Activated CD4-positive, alpha-beta memory T cell treated with anti-CD3 and anti-CD28 coated beads for 36 hours (primary cell): ENCODE measurements at places on chromosomes 7 and 10. TPM values are rescaled to one million over a fixed set of nuclear protein-coding genes. Genes with fewer than 3 reads are reported as not detected.

DNA sequence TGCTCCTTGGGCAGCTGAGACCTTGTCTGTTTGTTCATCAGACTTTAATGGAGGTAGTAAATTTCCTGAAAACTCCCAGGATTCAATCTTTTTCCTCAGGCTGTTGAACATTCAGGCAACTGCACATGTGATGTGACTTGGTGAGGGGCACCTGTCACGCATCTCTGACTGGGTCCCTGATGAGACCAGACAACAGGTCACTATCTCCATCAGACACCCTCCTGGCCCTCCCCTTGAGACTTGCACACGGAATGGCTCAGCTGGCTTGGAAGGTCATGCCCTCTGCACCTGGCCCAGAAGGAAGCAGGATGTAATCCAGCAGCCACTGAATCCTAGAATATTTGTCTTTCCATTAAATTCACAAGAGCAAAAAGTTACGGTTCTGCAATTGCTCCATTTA is 15.9 kb downstream of the AQP1 start:
- no peak for DNase-seq

GRCh38 chr10:84743483-84743882 is 415.1 kb downstream of the CCSER2 start:
- DNase-seq: no peak

- DNase-seq: no peak
Observed at GRCh38 chr7:123773481-123773880, 24.7 kb upstream of the WASL start.

The PNLIPRP3 gene
- not detected for total RNA-seq

DNA sequence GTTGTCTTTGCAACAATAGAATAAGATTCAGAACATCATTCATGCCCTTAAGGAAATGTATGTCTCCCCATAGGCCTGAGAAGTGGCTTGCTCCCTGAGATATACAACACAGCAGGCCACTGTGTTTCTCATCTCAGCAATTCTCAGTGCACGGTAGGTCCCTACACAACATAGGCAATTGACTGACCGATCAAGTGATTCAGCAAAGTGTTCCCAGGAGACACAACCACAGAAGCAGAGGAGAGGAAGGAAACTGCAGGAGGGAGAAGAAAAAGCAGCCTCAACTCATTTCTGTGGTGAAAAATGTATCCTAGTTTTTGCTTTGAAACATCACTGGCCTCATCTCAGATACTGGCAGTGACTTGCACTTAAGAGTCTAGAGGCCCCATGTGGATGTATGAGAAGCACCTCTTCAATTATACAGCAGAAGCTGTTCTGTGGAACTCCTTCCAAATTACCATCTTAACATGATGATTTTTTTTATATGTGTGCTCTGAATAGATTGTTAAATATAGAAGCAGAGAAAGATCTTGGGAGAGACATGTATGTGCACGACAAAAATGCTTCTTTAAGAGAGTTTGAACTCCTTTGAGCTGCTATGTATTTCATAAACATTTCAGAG is 306.8 kb downstream of the XPNPEP1 start:
- no peak for DNase-seq

- DNase-seq: no peak
Observed at GRCh38 chr10:59587083-59587755, 122.4 kb downstream of the SLC16A9 start.

DNA sequence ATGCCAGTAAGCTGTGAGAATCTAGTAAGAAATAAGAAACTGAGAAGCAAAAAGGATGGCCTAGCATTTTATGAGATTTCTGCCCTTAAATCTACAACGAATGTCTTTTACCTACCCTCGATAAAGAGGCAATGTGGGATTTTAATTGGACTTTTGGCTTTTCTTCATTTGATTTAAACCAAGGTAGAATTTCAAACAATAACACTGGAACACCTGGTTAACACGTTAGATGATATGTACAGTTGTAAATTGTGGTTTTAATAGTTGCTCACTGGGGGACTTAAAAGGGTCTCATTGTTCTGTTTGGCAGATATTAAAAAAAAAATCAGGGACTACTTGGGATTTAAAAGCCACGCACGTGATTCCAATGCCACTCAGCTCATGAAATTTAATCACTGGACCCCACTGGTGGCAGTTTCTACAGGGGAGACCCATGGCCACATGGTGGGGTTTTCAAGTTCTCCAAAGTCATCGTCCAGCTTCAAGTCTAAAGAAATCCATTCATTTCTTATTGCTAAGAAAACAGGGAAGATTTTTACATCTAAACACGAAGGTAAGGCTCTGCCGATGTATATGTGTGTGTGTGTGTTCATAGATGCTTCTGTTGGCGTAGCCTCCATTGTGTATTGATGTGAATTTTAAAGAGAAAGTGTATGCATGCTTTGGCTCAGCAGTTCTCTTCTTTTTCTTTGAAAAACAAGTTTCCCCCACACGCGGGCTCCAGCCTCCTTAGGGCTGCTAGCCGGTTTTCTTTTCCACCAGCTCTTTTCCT is 588.6 kb upstream of the MKI67 start:
- DNase-seq: no peak

GRCh38 chr7:113199841-113200240 is 81.5 kb upstream of the SMIM30 start:
- DNase-seq: no peak

The GPR15LG gene
- total RNA-seq: not detected

The OR2A12 gene
- not detected for total RNA-seq

DNA sequence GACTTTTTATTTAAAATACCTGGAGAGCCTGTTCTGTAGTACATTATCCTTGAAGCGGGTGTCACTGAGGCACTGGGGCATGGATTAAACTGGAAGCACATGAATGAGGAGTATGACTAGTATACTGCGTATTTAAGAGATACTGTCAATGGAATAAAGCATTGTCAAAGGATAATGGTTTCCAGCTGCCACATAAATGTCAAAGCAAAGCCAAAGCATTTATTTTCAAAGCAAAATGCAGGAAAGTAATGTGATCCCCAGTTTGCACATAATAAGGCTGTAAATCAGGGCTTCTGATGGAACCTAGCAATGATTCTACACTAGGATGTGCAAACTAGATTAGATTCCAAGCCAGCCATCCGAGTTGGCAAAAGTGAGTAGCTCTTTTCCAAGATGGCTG is 240.1 kb downstream of the POU6F2 start:
- DNase-seq: no peak

GRCh38 chr10:44173608-44173894 is 211.3 kb downstream of the CXCL12 start:
- DNase-seq: no peak

DNA sequence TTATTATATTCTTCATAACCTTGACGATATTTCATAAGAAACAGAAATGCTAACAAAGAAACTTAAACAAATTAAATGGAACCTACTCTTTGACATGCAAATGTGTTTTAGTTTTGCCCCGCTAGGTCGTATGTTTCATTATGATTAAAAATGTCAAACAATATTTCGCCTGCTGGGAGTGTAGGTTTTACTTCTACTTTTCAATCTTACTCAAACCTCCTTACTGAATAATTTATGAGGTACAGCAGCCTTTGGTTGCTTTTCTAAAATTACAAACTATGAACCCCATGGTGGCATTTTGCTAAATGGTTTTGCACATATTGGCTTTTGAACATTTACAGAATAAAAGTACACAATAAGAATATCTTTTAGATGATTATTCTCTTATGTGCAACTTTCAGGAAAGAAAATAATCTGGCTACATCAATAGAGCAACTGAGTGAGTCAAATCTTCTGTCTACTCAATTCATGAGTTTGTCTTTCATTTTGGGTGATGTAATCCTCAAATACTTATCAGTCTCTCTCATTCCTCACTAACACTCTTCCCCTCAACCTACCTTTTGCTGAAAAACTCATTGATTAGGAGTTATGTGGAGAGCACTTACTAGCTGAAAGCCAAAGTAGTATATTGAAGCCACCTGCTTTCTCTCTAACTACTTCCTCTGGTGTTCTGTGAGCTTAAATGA is 1226.4 kb downstream of the XPNPEP1 start:
- no peak for DNase-seq

- no peak for DNase-seq
Observed at GRCh38 chr7:26543340-26543739, 251.7 kb downstream of the SNX10 start.

DNA sequence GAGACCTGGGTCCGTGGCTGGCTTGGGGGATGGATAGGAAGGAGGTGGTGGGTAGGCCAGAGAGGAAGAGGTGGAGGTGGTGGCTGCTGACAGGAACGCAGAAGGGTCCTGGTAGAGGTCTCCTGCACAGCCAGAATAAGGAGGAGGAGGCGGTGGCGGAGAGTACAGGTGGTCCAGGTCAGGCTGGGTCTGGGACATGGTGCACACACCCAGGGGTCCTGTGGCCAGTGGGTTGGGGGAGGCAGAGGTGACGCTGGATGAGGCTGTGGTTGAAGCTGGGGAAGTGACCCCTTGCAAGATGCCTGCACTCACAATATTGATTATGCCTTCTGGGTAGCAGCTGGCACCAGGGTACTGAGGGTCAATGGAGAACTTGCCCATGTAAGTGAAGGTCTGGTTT is 2.2 kb downstream of the EGR2 start:
- DNase-seq: no peak

The CPEB3 gene
- total RNA-seq: 1.4 TPM

- peak; percentile 4 for DNase-seq
Observed at GRCh38 chr10:48464121-48464870, 140.6 kb downstream of the ARHGAP22 start.

- no peak for DNase-seq
Observed at GRCh38 chr7:22879280-22879679, 56.6 kb upstream of the TOMM7 start.

DNA sequence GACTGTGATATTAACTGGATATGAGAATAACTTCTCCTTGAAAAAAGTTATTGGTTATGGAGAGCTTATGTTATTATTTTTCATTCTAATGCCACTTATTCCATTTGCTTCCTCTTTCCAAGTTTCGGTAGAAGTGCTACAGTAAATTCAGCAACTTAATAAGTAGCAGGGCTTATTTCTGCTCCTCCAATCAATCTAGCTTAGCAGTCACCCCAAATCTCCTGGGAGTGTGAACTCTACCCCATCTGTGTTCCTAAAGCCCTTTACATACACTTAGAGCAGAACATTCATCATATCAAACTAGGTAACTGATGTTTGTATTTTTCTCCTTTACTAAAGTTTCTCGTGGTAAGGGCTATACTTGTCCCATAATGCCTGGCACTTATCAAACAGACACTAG is 8.7 kb downstream of the ARL3 start:
- no peak for DNase-seq

DNA sequence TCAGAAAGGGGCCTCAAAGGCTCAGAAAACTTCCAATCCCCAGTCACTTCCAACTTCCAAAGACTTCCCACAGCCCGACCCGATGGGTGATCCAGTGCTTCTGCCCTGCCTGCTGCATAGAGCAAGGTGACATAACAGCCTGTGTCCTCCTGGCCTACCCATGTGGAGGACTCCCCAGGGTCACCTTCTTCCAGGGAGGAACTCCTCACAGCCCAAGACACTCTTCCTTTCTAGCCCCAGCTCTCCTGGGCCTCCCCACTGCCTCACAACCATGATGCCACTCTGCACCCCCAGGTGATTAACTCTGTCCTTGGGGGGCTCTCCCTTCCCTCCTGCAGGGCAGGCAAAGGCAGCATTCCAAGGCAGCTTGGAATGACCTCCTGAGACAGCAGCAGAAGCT is 158.4 kb upstream of the PDE1C start:
- no peak for DNase-seq

DNA sequence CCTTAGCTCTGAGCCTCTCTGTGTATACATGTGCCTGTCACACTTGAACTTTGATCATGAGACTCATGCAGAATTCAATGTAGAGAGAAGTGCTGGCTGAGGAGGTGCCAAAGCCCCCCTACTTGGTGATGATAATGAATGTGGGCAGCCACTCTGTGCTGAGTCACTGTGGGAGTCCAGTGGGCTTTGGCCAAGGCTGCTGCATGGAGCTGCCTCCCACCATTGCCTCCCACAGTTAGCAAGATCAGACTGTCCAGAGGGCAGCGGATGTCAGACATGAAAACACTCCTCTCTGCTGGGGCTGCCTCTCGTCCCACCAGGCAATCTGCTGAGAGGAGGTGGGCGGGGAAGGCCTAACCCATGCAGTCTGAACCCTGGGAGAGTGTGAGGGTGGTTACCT is 180.3 kb downstream of the SH2D4B start:
- DNase-seq: no peak

DNA sequence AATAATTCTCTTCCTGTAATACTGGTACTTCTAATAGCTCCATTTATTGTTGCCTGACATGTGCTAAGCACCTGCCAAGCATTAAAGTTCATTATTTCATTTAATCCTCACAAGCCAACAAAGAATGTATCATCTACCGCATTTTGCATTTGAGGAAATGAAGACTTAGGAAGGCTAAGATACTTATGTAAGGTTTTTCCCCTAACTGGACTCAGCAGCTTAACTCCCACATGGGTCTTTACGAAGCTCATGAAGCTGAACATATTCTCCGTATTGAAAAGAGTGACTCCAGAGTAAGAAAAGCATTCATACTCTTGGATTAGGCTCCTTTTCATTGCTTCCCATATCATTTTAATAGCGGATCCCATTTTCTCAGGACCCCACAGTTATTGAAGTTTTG is 155.7 kb upstream of the TMEM72 start:
- DNase-seq: no peak

GRCh38 chr7:26182283-26182682 is 18.3 kb downstream of the HNRNPA2B1 start:
- no peak for DNase-seq

GRCh38 chr7:98493030-98493778 is 92.3 kb upstream of the BAIAP2L1 start:
- no peak for DNase-seq

DNA sequence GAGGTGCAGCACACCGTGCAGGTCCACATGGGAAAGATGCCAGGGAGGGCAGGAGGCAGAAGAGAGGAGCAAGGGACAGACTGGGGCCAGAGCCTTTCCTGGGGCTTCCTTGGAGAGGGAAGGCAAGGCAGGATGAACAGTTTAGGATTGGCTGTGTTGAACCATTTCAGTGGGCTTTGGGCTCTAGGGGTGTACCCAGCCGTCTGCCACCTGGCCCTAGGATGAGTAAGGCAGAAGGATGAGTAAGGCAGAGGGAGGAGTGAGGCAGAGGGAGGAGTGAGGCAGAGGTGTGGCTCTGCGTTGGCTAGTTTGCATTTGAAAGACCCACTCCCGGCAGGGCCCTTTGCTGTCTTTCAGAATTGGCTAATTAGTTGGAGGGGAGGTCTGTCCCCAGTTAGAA is 31.5 kb upstream of the PRF1 start:
- DNase-seq: no peak

GRCh38 chr7:41955893-41956675 is 253.2 kb upstream of the INHBA start:
- no peak for DNase-seq
